ENCODE measurements at places on chromosomes 1 and 21. TPM values are rescaled to one million over a fixed set of nuclear protein-coding genes. Genes with fewer than 3 reads are reported as not detected.

Gene ALX3
- total RNA-seq: not detected

Gene SMPDL3B
- total RNA-seq: 0.10 TPM

Gene S100A9
- not detected for total RNA-seq

Gene SLC1A7
- not detected for total RNA-seq

All from mammary microvascular endothelial cell (primary cell).